ENCODE measurements at places on chromosomes 12 and 14. TPM values are rescaled to one million over a fixed set of nuclear protein-coding genes. Genes with fewer than 3 reads are reported as not detected.

GRCh38 chr14:22493753-22494152 lies 95.3 kb downstream of the DAD1 start:
- H3K27me3 ChIP-seq, result peaks cover 57% of the 10 kb centered on the region
- H3K4me1 ChIP-seq, result no peaks in the 10 kb centered on the region
- H3K27ac ChIP-seq, result no peak overlapping the region
- H3K36me3 ChIP-seq, result no peaks in the 10 kb centered on the region

DNA sequence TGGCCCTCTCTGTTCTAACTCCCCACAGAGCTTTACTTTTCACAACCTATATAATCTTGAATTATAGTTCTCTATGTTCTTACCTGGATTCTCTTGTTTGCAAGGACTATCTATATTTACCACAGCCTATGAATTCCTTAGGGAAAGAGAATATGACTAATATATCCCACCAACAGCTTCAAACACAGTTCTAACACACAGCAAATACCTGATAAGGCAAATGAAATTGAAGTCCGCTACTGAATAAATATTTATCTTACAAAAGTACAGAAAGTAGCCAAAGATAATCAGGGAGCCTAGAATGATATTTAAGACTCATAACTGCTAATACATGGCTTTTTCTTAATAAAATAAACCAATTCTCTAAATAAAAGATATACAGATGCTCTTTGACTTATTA lies 165.1 kb downstream of the C12orf42 start:
- no peak overlapping the region for H3K27ac ChIP-seq
- no peak for DNase-seq
- no peaks in the 10 kb centered on the region for H3K4me1 ChIP-seq
- no peaks in the 10 kb centered on the region for H3K36me3 ChIP-seq
- H3K27me3 ChIP-seq, result no peaks in the 10 kb centered on the region
- H3K4me3 ChIP-seq, result no peak overlapping the region

The DACT1 gene
- total RNA-seq, result 26.9 TPM

The RPL10L gene
- total RNA-seq, result not detected

DNA sequence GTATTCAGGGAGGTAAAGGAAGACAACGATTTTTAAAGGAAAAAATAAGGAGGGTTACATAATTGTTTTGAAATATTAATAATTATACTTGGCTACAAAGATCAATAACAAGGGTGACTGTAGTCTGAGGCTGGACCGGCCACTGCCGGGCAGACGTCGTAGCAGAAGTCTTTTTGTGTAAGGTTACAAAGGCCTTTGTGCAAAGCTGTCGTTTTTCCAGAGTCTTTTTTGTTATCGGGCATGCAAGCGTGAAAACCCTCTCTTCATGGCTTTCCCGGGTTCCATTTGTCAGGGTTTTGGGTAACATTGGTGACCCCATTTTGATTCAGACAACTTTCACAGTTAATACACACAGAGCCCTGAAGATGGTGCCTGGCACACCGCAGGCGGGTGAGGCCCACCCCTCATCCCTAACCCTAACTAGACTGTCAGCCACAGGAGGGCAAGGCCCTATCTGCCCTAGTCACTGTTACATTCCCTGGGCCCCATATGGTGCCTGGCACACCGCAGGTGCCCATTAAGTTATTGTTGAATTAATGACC lies 31.3 kb downstream of the RILPL1 start:
- H3K27ac ChIP-seq, result no peak overlapping the region
- H3K4me1 ChIP-seq, result no peaks in the 10 kb centered on the region
- H3K36me3 ChIP-seq, result peaks cover 9% of the 10 kb centered on the region
- H3K4me3 ChIP-seq, result no peak overlapping the region
- no peak for DNase-seq

Measured in GM23248 (cell line).